ENCODE measurements at places on chromosomes 5 and 9.

DNA sequence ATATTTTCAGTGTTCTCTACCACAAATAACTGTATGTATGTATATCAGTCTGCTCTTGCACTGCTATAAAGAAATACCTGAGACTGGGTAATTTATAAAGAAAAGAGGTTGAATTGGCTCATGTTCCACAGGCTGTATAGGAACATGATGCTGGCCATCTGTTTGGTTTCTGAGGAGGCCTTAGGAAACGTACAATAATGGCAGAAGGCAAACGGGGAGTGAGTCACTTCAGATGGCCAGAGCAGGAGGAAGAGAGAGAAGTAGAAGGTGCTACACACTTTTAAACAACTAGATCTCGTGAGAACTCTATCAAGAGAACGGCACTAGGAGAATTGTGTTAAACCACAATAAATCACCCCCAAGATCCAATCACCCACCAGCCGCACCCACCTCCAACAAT is 121.7 kb downstream of the ADAMTS6 start:
- no peak for DNase-seq

DNA sequence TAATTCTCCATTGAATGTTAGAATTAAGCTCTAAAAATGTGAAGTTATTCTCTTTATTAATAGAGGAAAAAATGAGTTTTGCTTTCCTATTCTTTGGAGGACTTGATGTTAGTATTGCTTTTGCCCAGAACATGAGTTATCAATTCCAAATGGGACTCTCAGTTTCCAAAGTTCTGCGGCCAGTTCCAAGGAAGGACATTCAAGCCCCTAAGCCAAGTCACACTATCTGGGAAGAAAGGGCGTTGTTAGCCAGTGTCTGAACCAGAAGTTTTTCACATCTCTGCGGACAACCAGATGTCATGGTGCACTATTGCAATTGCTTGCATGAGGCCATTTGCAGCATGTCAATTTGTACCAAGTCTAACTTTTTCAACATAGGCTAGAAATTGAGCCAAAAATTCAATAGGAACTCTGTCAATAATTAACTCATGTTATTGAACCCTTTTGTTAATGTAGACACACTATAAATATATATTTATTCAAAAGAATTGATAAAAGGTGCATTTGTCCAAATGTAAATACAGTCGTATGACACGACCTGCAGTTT is 183.3 kb upstream of the PIK3R1 start:
- DNase-seq = no peak

DNA sequence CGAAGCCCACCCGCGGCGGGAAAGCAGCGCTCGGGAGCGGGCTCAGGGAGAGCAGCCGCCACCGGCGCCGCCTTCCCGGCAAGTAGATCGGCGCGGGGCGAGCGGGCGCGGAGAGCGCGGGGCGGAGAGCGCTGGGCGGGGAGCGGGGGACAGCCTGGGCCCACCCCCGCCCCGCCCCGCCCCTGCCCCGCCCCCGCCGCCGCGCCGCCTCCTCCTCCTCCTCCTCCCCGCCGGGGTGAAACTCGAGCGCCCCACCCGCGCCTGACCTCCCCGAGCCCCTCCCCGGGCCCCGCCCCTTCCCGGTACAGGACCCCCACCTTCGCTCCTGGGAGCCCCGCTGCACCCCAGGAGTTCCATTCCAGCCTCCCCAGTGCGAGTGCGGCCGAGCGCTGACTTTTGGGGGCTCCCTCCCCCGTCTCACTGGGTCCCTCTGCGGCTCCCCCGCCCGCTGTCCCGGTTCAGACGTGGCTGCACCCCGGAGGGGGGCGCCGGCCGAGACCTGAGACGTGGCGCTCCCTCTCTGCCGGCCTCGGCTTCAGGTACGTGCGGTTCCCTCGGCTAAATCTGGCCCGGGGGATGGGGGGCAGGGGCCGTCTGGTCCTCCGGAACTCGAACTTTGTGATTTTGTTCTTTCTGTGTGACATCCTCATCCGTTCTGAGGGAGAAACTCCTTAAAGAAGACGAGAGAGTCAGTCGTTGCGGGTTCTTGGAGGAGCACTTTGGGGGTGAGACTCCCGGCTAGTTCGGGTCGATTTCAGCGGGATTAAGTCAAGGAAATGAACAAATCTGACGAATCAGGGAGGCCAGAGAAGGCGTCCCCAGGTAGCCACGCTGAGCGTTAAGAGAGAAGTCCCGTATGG is at the start of gene SEMA5A:
Gene SEMA5A, minus strand, starts transcription at position 84 of the 860 bp plus-strand sequence. CDS start 166,129 bp downstream, outside the sequence.
- no peak for DNase-seq

DNA sequence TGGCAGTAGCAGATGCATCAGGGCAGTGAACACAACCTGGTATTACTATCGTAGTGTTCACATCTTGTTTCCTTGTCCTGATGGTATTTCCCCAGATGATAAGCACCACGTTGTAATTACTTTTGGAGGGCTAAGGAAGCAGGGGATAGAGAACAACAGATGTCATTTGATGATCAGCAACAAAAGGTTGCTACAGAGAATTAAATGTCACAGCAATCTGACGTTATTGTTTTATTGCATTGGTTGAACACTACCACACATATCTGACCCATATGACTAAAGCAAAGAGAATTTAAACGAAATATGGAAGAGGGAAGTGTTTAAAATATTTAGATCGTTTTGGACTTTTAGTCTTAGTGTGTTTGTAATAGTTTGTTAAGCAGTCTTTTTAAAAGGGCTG is 408.3 kb downstream of the SH3GL2 start:
- no peak for DNase-seq

DNA sequence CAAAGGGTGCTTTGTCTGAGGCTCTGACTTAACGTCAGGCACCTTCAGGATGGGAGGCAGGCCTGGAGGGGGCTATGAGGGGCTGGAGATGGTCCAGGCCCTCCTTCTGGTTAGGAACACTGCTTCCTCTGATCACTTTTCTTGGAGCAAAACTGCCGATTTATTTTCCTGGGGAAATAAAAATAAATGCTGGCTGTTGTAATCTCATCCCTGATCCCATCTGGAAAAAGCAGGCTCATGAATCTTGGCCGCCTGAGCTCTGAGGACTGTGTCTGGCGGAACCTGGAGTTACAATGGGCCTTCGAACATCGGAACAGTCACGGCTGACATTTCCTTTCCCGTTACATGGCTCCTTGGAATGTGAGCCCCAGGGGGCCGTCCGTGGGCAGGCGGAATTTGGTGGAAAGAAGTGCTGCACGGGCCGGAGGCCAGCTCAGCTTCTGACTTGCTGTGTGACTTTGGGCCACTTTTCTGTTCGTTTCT is 157.8 kb downstream of the RGS3 start:
- no peak for DNase-seq

GRCh38 chr5:110361471-110361870 is 365.0 kb downstream of the TMEM232 start:
- no peak for DNase-seq
